ENCODE measurements at places on chromosomes 2 and 18.

GRCh38 chr18:35479911-35480586, 17.7 kb downstream of the INO80C start:
- no peak for DNase-seq

DNA sequence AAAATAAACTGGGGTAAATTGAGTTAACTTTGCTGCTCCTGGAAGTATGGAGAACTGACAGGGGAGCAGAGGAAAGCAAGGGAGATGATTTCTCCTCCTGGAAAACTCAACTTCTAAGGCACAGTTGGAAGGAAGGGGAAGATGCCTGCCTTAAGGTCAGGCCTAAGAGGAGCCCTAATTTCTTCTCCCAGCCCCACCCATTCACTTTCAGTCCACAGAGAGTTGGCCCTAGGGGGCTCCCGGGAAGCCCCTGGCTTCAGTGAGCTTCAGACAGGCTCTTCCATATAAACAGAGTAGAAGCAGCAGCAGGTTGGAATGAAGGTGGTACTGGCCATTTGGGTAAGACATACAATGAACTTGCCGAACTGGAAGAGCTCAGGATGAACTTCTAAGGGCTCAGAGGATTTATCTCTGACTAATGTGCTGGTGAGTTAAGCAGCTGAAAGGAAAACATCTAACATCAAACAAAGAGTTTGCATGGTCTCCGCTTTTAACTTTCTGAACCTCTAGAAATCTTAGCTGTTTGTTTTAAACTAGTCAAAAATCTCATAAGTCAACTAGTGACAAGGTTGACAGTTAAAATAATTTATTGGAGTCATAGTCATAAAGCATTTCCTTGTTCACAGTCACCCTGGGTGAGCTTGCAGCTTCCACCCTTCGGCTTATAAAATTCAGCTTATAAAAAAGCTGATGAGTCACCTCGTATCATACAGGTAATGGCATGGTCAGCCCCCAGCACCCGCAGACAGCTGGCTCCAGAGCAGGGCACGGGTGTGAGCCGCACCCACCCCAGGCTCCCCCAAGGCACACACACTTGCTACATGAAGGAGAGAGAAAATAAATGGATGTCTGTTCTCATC, 9.8 kb downstream of the MALL start:
- DNase-seq: no peak

GRCh38 chr18:5309888-5310470, 14.5 kb upstream of the ZBTB14 start:
- no peak for DNase-seq

GRCh38 chr2:69948032-69948962, 13.1 kb downstream of the ASPRV1 start:
- no peak for DNase-seq

GRCh38 chr2:232966122-232966521, 46.9 kb downstream of the NGEF start:
- DNase-seq: no peak

DNA sequence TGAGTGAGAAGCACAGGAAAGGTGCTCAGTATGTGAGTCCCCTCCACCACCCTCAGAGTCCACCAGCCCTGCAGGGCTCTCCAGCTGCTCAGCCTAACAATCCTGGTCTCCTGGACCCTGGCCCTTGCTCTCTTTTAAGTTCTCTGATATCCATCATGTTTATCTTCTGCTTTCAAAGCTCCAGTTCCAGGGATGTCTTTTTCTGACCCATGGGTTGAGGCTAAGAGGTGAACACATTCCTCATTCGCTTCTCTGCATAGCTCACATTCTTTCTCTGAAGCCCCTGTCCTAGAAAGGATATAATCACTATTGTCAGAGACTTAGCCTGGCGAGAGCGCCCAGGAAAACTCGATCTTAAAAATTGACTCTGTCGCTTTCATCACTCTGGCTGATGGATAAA, 86.4 kb downstream of the ARL4C start:
- DNase-seq: no peak

DNA sequence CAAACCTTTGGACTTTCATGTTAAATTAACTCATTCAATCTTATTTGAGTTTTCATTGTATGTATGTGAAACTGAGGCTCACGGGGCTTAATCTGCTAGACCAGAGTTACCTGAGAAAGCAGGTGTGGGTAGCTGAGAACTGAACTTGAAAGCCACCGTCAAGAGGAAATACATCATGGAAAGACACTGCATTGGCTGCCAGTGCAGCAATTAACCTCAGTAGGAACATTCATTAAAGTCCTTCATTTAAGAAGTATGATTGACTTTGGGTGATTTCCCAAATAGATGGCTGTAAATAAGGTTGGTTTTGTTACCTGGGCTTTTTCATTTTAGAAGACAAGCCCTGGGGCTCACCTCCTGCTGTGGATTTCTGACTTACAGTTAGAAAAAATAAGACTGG, 36.5 kb upstream of the MGAT5 start:
- no peak for DNase-seq
